Panc1 (cell line): ENCODE measurements at places on chromosomes 12 and 14.
A peak's percentile ranks its signal among the peaks of the same experiment; 100 is the strongest.

DNA sequence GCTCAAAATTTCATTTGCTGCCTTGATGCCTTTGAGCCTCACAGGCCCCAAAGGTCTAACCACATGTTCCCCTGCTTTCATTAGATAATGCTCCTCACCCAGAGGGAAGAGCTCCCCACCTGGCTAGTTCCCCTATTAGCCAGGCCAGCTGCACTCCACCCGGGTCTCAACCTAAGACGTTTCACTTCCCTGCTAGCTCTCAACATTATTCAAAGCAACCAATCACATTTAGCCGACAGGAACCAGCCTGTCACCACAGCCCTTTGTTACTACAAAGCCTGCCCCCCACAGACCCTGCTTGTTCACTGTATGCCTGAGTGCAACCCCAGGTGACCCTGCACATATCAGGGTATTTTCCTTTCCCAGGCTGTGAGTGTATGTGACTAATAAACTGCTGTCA, 78.6 kb downstream of the SLC15A5 start:
- DNase-seq, result no peak

DNA sequence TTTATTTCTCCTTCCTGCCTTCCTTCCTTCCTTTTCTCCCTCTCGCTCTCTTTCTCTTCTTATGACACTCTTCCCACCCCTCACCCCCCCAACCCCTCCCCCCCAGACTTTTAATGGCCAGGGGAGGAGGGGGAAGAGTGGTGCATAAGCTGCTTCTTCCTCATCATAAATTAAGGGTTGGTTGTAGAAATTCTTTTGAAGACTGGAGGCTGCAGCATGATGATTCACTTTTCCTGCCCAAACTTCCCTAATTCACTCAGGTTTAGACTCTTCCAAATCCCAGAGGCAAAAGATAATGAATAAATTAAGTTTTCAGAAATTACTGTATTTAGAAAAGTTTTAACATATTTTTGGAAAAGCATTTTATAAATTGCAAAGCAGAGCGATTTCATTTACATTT, 58.2 kb downstream of the GRIP1 start:
- no peak for DNase-seq

DNA sequence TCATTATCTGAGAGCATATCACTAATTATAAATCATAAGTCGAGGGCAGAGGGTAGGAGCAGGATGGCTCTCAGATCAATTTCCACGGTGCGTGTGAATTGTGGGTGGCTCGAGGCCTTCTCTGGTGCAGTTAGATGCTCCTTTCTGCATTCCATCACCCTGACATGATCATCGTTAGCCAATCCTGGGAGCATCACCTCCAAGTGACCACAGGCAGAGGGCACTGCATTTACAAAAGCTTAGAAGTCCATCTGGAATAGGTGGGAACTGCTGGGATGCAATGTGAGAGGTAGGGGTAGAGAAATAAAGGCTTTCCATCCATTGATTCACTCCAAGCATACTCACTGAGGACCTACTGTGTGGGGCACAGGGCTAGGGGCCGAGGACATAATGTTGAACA, 538.2 kb upstream of the TBX3 start:
- DNase-seq, result no peak

DNA sequence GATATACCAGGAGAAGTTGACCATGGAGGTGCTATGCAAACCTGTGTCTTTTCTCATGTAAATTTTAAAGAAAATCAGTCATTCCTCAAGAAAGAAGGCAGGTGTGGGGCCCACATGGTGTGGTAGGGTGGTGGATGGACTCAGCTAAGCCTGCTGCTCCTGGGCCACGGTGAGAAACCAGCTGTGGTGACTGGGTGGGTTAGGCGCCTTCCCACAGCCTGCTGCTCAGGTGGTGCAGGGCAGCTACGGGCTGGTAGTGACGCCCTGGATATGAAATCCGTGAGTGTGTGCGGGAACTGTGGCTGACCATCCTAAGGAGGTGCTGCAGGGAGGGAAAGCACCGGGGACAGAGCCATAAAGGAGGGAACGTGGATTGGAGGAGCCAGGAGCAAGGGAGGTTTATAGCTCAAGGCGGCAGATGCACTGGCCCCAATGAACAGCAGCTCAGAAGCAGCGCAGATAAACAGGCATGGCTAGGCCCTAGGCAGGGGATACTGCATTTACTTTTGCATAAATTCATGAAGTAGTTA, 408.8 kb downstream of the FUT8 start:
- DNase-seq, result no peak

DNA sequence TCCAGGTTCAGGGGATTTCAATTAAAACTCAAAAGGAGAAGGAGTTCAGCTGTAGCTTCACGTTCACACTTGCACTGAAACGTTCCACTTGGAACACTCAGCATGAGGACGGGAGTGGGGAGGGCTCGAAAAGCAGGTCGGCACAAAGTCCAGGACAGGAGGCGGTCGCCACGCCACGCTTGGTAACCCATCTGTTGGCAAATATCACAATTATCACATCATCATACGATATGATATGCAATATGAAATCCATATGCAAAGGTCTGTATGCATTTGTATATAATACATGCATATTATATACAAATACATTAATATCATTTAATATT, 17.2 kb downstream of the ADGRD1 start:
- no peak for DNase-seq

GRCh38 chr14:70073924-70074566, 114.7 kb downstream of the SLC8A3 start:
- DNase-seq, result peak; percentile 33
